ENCODE measurements at places on chromosomes 11 and 22.

GRCh38 chr11:24805671-24806070, 308.8 kb downstream of the LUZP2 start:
- DNase-seq, result no peak

DNA sequence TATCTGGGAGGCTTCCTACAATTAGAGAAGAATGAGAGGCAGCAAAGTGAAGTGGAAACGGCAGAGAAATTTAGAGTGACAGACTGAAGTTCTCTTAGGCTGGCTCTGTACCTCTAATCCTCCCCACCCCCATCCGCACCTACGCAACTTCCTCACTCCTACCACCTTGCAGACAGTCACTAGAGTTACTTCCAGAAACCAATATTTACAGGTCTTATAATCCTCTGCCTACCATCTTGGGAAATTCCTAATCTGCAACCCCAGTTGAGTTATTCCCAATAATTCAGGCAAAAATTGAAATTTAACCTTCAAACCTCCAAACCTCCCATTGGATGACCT, 71.7 kb downstream of the PAK1 start:
- no peak for DNase-seq

DNA sequence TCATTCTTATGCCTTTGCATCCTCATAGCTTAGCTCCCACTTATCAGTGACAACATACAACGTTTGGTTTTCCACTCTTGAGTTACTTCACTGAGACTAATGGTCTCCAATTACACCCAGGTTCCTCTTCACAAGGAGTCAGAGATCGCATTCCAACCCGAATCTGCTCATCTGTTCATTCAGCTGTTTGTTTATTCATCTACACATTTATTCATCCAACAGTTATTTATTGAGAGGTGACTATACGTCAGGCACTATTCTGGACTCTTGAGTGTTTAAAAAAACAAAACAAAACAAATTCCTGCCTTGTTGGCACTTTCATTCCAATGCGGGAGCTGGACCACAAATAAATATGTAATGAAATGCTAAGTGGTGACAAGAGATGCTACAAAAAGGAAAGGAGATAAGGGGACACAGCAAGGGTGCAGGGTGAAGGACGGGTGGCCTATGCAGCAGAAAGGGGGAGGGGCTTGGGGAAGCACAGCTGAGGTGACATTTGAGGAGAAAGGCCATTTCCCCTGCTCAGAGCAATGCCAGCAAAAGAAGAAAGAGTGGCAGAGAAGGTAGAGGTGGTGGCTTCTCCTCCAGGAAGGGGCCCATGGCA, 393.8 kb upstream of the SYN3 start:
- DNase-seq, result no peak

- no peak for DNase-seq
Measured at GRCh38 chr22:30763815-30764673, 69.4 kb downstream of the OSBP2 start.

GRCh38 chr11:93407777-93408401, 77.3 kb downstream of the DEUP1 start:
- DNase-seq, result no peak

DNA sequence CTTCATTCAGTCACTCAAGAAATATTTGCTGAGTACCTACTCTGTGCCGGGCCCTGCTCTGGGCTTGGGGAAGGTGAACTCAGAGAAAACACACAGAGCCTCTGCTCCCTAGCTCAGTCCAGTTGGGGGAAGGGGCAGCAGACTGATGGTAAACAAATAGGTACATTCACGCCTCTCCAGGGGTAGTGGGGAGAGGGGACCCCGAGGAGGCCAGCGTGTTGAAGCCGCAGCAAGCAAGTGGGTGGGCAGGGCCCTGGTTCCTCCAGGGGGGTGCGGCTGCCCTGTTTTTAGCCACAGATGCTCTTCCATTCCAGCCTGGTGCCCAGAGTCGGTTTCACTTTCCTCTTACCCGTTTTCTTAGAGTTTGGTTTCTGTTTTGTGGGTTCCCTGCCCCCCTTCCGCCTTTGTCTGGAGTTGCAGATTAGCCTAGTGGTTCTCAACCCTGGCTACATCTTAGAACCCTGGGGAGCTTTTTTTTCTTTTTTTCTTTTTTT, 8.7 kb downstream of the DRAP1 start:
- DNase-seq, result no peak

GRCh38 chr11:75627906-75628668, 40.8 kb downstream of the MAP6 start:
- no peak for DNase-seq

- no peak for DNase-seq
Measured at GRCh38 chr11:119094816-119095065, 6.9 kb downstream of the DPAGT1 start.

DNA sequence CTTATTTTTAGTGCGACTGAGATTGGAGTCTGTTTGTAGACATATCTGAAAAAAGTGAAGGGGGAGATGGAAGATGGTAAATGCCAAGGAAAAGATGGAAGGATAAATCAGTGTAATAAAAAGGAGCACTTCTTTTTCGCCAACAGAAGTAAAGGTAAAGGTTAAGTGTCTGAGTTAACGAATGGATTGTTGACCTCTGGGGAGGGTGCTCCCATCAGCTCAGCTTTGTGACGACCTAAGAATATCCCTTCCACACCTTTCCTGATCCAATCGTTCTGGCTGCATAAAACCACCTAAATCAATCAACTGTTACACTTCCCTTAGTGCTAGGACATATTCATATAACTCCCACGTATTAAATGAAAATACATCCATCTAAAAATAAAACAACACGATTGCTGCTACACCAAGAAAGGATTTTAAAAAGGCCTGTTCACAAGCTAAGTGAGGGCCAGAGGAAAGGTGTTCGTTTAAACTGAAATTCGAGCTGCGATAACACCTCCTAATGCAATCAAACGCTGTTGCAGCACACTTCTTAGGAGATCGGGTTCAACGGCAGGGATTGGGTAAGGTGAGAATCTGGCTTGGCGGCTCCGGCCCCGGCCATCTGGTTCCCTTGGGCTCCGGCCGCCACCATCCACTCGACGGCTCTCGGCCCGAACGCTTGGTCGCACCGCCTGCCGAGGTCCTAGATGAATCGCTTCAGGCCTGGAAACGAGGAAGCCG, 658 bp downstream of the C11orf71 start:
- DNase-seq, result no peak

- DNase-seq, result no peak
Measured at GRCh38 chr22:49271831-49272230, 555.8 kb downstream of the BRD1 start.

- DNase-seq, result no peak
Measured at GRCh38 chr11:6941970-6942369, 15.7 kb downstream of the ZNF215 start.

DNA sequence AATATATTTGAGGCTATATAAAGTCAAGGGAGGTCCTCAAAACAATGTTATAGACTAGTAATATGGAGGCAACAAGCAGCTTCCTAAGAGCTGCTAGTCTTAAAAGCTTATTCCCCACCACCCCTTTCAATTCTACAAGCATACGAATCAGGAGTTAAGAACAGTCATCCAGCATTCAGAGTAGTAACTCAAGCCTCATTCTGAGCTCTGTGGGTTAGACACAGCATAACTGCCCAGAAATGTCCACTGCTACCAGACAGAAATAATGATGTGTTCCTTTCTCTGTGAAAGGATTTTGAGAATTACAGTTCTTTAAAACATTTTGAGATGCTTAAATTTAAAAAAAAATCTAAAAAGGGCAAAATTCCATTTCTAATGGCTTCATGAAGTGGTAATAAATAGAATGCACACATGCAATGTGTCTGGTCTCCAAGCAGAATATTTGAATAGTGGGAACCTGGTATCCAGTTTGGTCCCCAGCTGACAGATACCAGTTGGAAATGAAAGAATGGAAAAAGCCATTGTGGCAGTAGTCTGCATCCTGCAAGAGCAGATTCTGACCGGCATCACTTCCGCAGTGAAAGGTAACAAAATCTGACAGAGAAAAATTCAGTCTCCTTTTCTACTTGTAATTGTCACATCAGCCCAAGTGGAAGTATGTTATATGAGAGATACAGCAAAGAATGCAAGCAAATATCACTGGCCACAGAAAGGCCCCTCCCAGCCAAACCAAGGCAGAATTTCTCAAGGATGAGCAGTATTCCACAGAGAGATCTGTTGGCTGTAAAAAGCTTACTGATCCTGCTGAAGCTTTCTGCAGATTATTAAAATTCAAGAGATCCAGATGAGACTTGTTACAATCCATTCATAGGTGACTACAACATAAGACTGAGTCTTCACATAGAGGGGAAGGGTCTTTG, 310.8 kb upstream of the PITPNB start:
- DNase-seq, result no peak

- no peak for DNase-seq
Measured at GRCh38 chr11:66693356-66694055, 15.8 kb upstream of the RBM4B start.

DNA sequence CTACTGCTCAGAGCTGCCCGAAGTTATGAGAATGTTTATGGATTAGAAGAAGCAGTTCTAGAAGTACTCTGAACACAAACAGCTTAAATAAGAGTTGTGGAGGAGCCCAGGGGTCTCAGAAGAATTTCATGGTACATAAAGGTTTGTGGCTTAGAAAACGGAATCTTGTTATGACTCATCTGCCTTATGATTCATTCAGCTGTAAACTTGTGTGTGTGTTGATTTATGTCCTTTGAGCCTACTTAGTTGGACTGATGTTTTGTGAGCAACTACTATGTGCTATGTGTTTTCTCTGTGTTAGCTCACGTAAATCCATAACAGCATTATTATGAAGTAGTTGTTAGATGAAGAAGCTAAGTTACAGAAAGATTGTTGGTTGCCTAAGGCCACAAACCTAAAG, 203.7 kb downstream of the PGR start:
- DNase-seq, result no peak

DNA sequence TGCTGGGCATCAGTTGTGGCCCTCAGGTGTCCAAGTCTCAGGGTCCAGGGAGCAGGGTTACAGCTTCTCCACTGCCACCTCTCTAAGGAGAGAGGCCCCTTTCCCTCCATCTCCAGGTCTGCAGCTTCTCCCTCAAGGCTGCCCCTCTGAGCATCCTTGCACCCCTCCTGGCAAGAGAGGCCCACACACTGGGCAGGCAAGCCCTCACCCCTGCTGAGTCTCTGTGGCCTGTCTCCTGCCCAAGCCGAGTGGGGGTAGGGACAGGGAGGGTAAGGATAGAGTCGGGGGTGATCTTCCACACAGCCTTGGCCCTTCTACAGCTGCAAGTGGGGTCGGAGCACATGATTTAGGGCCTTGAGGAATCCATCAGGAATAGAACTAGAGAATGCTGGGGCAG, 76.6 kb downstream of the ST3GAL4 start:
- DNase-seq, result no peak

DNA sequence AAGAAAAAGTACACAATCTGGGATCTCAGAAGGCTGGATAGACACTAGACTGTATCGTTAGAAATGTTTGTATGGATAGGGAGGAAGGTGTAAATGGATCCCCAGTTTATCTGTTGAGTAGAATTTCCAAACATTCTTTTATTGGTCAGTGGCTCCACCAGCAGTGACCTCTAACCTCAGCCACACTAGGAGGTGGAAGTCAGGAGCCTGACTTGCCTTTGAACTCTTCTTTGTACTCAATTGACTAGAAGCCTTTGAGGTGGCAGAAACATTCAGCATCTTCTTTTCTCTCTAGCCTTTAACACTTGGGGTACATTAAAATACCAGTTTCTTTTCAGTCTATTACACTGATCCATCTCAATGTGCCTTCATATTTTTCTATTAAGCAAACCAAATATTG, 39.1 kb downstream of the EXT2 start:
- DNase-seq, result no peak

DNA sequence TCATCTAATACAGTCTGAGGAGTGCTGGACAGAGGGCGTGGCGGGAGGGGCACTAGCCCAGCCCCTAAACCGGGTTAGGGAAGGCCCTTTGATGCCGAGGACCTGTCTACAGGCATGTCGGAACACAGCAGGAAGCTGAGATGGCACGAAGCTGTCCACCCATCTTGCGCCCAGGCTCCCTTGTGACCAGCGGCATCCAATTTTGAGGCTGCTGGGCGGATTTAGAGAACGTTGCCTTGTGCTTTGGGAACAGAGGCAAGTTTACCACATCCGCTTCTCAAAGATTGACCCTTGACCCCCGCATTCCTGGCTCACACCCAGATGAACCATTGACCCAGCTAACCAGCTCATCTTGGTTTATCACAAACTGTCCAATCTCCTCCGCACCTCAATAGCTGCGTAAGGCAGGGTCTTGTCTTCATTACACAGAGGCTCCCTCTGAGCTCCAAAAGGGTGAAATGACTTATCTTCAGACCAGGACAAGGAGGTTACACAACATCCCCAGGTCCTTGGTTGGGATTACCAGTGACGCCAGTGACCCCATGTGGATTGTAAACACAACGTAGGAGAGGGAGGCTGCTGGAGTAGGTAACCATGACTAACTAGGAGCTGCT, 4.5 kb downstream of the FAM83F start:
- DNase-seq, result no peak

DNA sequence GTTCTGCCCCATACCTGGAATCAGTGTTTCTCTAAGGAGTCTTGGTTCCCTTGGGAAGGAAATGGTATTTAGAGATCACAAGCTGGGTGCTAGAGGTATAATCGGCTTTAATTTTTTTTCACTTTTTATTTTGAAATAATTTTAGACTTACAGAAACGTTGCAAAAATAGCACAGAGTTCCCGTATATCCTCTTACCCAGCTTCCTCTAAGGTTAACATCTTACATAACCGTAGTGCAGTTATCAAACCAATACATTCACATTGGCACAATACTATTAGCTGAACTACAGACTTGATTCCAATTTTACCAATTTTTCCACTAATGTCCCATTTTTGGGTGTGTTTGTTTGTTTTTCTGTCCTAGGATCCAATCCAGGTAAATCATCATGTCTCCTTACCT, 63.8 kb downstream of the RBX1 start:
- no peak for DNase-seq

DNA sequence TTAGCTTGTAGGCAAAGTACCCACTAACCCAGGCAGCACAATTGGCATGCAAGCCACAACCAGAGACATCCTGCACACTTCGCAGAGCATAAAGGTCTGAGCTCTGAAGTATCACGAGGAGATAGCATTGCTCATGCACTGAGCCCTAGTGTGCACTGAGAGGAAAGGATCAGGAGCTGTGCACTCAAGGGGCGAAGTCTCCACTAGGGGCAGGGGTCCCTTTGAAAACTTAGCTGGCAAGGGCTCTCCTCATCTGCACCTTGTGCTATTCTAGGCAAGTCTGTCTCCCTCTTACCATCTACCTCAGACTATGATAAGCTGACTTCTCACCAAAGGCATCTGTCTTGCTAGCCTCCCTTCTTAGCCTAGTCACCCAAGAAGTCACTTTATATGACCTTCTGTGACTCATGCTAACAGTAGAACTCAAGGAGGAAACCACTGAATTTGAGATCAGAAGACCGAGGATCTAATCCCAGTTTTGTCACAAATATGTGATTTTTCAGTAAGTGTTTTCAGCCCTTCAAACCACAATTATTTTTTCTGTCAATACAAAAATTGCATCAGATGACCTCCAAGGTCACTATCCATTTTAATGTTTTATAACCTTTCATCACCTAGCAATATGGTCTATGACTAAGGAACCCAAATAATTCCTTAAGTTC, 1078.0 kb downstream of the NTM start:
- DNase-seq, result no peak

- no peak for DNase-seq
Measured at GRCh38 chr11:3796801-3797328, 489 bp downstream of the NUP98 start.

Data from SIG-M5 (cell line).